NCI-H2029 treated with DMSO at 0.1 percent for 48 hours (cell line): ENCODE measurements at places on chromosomes 6 and 20.

DNA sequence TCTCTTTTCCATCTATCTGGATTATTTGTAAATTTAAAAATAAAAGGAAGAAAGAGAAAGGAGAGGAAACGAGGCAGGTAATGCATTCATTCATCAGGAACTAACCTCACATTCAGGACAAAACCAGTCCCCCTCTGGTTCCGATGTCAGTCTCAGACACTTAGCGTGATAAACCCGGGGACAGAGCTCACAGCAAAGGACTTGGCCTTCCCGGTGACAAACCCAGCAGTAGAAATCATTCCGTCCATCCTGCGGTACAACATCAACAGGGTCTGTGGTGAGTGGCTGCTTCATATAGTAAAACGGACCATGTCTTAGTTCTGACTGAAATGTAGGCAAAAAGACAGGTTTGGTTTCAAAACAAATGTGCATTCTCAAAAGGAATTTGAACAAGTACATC is 57.9 kb downstream of the ZMYND8 start:
- no peak for DNase-seq

DNA sequence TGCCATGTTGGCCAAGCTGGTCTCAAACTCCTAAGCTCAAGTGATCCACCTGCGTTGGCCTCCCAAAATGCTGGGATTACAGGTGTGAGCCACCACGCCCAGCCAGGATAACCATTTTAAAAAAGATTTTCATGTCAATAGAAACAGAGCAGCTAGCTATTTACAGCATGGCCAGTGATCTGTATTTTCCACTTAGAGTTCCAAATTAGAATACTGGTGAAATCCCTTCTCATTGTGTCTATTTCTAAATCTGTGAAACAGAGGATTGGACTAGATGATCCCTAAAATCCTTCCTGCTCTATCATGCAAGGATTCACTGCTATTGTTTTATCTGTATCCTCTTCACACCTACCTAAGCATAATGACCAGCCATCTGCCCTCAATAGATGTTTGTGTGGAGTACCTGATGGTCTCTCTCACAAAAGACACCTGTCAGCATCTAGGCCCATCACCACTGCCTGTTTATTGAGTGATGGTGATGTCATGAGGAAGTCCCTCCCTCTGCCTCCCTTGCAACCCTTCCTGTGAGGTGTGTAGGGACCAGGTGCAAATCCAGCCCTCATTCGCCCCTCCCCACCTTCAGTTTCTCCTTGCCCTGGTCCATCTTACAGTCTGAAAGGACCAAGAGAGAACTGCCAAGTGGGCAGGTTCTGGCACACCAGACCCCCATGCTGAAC is 26.5 kb upstream of the SMIM29 start:
- peak; percentile 8 for DNase-seq

DNA sequence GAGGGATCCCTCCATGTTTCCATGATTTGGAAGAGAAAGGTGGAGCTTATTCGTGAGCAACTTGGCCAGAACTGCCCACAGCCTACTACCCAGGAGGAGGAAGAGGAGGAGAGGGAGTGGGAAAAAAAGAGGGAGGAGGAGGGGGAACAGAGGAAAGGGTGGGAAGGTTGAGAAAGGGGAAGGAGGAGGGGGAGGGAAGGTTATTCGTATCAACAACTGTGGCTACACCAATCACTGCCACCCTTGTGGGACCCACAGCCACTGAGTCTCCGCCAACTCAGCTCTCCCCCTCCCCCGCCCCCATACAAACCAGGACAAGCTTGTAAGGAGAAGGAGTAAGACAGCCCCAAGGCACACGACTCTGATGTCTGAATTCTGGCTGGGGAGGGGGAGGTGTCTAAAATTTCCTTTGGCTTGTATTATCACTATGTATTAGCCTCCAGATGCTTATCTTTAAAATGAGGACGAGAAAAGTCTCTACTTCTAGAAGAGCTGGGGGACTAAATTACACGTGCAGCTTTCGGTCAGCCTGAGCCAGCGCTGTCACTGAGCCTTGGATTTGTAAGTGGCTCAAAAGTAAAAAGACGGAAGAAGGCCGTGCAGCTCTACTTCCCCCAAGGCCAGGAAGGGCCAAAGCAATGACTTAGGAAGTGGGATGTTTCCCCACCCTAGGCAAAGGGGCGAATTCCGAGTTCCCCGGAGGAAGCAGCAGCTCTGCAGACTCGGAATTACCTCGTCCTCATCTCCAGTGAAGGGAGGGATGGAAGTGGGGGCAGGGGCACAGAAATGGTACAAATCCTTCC is 1.0 kb downstream of the FKBP1A start:
- no peak for DNase-seq

DNA sequence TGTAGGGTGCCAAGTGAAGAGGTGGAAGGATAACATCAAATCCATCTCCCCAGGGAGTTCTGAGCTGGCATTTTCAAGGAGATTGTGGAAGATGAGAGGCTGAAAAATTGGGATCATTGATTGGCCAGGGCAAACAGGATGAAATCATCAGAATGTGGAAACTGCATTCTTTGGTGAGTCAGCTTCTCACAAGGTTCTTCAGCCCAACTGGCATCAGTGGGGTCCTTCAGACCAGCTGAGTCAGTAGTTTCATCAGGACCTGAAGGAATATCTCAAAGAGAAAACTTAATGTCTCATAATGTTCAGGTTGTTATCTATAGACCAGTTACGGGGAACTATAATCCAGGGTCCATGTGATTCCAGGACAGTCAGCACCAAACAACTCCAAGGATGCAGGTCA is 195.8 kb downstream of the HAO1 start:
- DNase-seq = no peak

GRCh38 chr6:43489277-43490072 is 12.1 kb downstream of the TJAP1 start:
- no peak for DNase-seq

DNA sequence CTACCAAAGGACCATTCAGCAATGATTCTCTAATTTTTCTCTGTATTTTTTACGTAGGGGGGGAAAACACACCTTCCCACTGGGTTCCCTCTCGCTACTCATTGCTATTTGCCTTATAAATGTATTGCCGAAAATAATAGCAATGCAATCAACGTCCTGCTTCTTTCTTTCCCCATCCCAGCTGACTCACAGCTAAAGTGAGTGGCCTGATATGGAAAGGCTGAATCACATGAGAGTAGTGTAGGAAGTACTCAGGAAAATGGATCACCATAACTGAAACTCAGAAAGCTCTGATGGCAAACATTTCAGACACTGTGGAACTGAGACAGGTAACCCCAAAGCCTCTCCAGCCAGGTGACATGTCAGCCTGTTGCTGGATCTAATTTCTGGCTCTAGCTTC is 49.3 kb upstream of the SRPK1 start:
- DNase-seq = no peak

- DNase-seq = no peak
Measured at GRCh38 chr6:91149956-91150705, 563.3 kb upstream of the MAP3K7 start.
